ENCODE measurements at places on chromosomes 5 and 9. TPM values are rescaled to one million over a fixed set of nuclear protein-coding genes. Genes with fewer than 3 reads are reported as not detected.

The OMD gene
- total RNA-seq: not detected

The PCDHB2 gene
- total RNA-seq: 0.34 TPM

The PRSS3 gene
- total RNA-seq: 3.1 TPM

The MELK gene
- 9.0 TPM for total RNA-seq

The SETX gene
- 118 TPM for total RNA-seq

The IL5 gene
- total RNA-seq: not detected

The SLC34A3 gene
- under 0.01 TPM for total RNA-seq

The SLC6A7 gene
- total RNA-seq: not detected

The HTR4 gene
- not detected for total RNA-seq

The TMOD1 gene
- total RNA-seq: not detected

The ESM1 gene
- not detected for total RNA-seq
